ENCODE measurements at places on chromosomes 2 and 18. TPM values are rescaled to one million over a fixed set of nuclear protein-coding genes. Genes with fewer than 3 reads are reported as not detected.

DNA sequence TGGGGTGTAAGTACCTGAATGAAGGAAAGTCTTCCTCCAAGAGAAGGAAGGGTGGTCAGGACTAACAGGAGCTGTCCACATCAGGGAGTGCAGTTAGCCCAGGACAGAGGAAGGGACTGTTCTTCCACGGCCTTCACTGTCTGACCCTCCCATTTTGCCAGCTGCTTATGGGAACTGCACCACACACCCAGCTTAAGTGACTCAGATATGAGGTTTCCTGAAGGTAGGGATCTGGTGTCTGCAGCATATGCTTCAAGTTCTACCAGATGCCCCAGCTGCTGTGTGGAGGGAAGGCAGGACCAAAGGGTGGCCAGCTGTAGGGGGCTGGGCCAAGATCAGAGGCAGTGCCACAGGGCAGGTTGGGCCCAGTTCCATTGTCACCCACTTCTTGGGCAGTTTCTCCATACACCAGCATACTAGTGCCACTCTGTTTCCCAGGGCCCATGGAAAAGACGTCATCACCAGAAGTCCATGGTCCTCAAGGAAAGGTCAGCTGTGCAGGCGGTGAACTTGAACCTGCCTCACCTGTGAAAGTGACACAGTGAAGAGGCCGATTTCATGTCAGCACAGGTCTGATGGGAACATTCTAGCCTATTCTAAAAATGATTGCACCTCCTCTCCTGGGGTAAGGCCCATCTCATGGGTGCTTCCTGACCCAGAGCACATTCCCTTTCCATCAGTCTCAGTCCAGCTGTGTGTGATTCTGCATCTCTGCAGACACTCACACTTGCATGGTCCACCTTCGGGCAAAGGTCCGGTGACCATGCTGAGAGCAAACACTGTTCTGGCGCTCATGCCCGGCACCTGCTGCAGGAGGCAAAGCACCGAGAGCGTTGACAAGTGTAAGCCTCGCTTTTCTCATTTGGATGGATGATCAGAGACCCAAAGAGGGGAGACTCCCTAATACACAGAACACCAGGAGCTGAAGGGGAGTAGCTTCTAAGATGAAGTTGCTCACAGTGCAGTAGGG, 68.0 kb downstream of the ACAA2 start:
- no peak for DNase-seq

- no peak for DNase-seq
Measured at GRCh38 chr2:149156971-149157740, 118.7 kb downstream of the LYPD6B start.

The MSGN1 gene
- not detected for total RNA-seq

DNA sequence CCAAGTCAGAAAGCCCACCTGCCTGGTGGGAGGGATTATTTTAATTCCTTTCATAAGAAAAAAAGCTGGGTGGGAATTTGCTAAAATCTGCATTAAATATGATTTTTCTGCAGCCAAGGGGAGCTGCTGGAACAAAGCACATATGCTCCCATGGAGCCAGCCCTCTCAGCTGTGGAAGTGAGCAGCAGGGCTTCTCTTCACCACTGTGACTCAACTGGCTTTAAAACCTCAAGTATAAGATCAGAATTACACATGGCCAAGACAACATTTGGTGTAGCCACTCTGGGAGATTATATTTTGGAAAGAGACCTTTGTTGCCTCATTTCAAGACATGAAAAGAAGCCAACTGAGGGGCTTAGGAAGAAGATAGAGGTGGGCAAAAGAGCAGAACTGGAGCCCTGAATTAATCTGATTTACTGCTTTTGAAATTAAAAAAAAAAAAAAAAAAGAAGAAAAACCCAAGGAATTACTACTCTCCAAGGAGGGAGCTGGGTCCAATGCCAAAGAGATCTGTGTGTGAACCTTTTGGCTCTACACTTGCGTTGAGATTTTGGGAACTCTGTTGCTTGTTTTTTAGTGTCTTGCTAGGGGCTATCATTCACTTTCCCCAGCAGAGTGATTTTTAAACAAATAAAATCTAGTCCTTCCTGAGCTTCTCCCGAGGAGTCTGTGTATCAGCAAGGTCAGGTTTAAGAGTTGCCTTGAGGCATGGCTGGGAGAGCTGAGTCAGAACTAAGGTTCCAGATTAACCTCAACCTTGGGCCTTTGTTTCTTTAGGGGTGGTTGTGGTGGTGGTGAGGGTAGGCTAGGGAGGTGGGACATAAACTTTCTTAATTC, 6.0 kb downstream of the LHCGR start:
- DNase-seq, result no peak

GRCh38 chr2:60353863-60354262, 199.6 kb downstream of the BCL11A start:
- DNase-seq, result no peak

DNA sequence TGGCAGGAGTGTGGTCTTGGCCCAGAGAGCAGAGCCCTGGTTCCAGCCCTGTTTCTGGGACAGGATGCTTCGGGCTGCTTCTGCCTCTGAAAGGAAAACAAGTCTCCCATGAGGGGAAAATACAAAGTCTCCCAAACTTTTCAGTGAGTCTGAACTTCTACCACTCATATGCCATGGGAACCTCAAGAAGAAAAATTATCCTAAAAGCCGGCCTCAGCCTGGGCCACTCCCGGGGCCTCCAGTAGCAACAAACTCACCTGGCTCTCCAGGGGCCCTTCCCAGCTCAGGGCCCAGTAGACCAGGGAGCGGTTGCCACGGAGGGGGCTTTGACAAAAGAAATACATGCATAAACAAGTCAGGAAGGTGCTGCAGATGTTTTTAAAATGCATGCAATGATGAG, 289.2 kb upstream of the HDAC4 start:
- no peak for DNase-seq

DNA sequence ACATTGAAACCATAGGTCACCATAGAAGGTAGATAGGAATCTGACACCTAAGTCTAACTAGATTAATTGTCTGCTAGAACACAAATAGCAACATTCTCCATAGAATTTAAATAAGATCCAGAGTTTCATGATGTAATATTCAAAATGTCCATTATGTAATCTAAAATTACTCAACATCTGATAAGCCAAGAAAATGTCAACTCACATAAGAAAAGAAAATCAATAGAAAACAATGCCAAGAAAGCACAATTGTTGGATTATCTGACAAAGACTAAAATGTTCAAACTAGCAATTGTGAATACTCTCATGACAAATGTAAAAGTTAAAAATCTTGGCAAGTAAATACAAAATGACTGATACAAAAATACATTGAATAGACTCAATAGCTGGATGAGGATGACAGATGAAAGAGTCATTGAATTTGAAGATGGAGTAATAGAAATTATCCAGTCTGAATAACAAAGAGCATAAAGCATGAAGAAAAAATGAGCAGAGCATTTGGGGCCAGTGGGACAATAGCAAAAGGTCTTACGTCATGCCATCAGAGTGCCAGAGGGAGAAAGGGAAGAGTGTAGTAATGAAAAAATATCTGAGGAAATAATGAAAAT, 358.6 kb downstream of the METTL4 start:
- no peak for DNase-seq

The GPR55 gene
- 0.08 TPM for total RNA-seq

The RPS27A gene
- 562 TPM for total RNA-seq

DNA sequence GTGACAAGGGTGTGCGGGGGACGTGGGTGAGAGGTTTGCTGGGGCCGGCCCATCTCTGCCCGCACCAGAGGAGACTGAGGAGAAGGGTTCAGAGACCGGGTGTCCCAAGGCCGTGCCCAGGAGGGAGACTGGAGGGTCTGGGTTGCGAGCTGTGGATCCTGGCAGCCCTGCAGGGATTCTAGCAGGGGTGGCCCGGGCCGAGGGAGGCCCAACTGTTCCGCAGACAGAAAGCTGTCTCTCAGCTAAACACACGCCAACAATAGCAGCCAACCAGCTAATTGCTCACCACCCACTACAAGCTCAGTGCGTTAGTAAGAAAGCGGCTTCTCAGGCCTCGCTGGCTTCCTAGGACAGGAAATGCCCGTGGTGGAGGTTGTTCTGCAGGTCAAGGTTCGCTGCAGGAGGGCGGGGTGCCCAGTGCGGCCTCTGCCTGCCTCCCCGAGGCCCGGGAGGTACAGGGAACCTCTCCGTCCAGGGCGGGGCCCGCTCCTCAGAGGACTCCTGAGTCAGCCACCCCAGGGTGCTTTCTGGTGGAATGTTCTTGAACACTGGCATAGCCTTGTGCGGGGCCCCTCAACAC, 282.0 kb upstream of the PXDN start:
- no peak for DNase-seq

GRCh38 chr18:3508576-3509549, 58.9 kb downstream of the TGIF1 start:
- DNase-seq, result no peak

DNA sequence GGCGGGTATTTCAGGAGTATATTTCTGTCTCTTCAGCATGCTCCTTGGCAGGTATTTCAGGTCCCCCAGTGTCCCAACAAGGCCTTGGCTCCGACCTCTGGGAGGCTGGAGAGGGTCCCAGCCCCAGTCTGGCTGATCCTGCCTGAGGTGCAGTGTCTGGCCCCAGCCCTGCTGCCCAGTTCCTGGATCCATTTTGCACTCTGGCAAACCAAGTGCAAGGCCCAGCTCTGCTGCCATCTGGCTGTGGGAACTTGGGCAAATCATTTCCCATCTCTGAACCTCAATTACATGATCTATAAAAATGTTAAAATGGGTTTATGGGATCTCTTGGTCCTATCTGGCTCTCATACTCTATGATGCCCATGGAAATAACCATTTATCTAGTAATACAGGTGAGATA, 63.6 kb downstream of the ZBTB7C start:
- DNase-seq, result no peak

The LBX2 gene
- 1.0 TPM for total RNA-seq

DNA sequence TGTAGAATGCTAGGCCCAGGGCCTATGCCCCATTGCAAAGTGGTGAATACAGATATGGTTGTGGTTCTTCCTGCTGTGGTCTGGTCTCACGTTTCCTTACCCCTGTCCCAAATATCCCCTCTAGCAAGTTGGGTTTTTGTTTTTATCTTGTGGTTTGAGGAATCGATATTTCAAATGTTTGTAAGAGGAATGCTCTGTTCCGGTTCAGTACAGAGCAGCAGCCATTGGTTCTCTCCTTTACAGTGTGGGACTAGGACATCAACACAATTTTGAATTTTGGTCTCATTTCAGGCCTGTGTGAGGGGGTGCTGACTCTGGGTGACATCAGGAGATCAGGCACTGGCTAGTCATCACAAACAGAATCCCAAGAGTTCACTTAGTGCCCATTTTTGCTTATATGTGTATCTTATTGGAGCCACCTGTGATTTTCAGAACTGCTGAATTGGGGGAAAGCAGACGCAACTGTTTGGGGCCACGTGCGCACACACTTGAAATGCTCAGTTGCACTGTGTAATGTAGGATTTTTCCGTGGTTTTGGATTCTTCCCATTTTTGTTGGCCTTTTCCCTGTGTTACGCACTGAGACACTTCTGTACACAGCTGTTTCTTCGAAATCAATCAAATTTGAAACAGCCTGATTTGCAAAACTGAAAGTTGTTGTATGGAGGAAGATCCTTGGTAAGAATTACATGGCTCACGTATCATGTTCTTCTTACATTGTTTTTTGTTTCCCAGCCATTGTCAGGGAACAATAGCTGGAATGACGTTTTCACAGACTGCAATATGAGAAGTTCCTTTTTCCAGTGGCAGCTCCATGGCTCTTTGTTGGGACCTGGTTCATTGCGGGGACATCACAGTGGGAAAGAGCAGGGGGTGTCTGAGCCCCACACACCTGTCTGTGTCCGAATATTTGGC, 8.6 kb downstream of the SH3BP4 start:
- DNase-seq, result no peak
